Activated effector memory CD4-positive, alpha-beta T cell treated with anti-CD3 and anti-CD28 coated beads, Interleukin-2, amount 50 U/mL, for 16 hours (primary cell): ENCODE measurements at places on chromosomes 2 and 18.

- DNase-seq = no peak
Measured at GRCh38 chr2:97935719-97936161, 60.0 kb downstream of the TMEM131 start.

DNA sequence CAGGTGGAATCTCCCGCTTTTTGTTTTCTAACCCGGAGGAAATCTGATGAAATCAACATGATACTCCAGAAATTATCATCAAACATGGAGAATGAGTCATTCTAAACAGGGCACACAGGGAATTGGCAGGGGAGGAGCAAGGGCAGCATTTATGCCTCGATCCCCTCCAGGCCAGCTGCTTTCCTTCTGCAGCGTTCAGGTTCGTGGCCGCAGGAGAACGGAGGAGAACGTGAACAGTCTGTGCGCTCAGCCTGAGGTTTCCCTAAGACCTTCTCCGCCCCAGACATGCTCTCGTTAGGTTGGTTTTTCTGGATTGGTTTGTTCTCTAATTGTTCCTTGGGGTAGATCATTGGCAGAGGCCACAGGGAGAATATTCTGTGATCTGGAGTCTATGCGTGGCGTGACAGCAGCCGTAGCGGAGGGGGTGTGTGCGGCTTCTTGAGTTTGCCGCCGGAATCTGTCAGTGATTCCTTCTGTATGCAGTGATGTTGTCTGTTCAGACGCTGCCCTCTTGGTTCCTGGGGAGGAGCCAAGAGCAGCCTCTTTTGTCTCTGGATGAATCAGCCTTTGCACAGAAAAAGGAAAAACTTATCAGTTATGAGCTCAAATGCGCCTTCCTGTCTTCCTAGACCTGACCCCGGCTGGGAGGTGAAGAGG is 75.9 kb downstream of the SH3BP4 start:
- no peak for DNase-seq

DNA sequence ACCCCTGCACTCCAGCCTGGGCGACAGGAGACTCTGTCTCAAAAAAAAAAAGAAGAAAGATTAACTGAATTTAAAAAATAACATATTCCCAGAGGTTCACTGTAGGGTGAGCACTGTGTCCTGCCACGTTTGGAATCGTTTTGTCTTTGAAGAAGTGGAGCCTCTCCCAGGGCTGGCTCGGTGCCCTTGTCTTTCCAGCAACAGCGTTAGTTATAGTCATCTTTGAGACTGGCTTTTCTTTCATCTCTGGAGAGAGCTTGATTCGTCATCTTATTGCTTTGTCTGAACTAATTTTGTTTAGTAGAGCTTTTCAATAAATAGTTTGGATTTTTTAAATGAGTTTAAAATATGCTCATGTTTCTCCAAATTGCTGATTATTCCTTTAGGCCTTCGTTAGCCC is 50.5 kb downstream of the IMPA2 start:
- DNase-seq = no peak

DNA sequence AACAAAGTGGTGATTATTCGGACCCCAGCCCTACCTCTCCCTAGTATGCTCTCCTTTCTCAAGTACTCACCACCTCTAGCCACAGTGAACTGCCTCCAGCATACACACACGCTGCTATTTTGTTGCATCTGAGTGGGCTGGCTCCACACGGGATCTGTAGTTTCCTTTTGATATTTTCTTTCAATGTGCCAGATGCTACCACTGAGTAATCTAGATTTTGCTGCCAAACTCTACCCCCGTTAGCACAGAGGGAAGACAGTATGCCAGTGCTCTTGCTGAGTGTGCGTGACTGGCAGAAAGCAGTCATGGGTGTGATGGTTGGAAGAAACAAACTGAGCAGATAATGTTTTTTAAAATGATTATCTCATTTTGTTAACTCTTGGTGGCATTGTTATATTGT is 11.6 kb downstream of the CFLAR start:
- peak; percentile 82 for DNase-seq

DNA sequence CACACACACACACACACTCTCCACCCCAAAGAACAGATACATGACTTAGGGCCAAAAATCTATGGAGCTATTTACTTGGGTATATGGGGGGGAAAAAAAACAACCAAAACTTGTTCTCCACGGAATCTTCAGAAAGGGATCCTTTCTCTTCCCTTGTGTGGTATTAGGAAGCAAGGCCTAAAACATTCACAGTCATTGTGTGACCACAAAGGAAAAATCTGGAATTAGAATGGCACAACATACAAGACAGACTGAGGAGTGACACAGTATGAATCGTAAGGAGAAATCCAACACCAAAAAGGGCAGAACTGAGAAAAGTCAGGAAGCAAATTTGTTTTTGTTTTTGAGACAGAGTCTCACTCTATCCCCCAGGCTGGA is 70.3 kb downstream of the ASXL2 start:
- no peak for DNase-seq

DNA sequence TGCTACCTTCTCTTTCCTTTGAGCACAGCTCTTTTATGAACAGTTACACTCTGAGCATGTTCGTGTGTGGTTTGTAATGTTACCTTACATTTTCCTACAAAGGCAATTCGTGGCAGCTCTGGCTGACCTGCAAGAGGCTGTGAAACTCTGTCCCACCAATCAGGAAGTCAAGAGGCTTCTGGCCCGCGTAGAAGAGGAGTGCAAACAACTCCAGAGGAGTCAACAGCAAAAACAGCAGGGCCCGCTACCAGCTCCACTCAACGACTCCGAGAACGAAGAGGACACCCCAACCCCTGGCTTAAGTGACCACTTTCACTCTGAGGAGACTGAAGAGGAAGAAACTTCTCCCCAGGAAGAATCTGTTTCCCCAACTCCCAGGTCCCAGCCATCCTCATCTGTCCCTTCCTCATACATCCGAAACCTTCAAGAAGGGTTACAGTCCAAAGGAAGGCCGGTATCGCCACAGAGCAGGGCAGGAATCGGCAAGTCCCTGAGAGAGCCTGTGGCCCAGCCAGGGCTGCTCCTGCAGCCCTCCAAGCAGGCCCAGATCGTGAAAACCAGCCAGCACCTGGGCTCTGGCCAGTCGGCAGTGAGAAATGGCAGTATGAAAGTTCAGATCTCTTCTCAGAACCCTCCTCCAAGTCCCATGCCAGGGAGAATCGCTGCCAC is 56.9 kb downstream of the WDSUB1 start:
- no peak for DNase-seq

DNA sequence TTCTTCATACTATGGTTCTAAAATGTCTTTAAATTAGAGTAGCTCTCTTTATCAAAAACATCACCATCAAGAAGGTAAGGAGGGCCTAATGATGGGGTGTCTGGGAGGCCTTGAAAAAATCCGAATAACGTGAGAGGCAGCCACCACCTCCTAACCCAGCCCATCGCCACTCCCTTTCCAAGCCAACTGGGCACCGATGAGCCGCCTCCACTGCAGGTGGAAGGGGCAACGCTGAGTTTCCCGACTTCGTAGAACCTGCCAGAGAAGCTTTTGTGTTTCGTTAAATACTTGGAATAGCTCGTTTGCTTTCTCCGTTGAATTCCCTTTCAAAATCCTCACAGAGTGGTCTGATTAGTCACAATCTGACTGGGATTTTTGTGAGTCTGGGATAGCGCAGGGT is 22.0 kb upstream of the RPL31 start:
- peak; percentile 17 for DNase-seq

DNA sequence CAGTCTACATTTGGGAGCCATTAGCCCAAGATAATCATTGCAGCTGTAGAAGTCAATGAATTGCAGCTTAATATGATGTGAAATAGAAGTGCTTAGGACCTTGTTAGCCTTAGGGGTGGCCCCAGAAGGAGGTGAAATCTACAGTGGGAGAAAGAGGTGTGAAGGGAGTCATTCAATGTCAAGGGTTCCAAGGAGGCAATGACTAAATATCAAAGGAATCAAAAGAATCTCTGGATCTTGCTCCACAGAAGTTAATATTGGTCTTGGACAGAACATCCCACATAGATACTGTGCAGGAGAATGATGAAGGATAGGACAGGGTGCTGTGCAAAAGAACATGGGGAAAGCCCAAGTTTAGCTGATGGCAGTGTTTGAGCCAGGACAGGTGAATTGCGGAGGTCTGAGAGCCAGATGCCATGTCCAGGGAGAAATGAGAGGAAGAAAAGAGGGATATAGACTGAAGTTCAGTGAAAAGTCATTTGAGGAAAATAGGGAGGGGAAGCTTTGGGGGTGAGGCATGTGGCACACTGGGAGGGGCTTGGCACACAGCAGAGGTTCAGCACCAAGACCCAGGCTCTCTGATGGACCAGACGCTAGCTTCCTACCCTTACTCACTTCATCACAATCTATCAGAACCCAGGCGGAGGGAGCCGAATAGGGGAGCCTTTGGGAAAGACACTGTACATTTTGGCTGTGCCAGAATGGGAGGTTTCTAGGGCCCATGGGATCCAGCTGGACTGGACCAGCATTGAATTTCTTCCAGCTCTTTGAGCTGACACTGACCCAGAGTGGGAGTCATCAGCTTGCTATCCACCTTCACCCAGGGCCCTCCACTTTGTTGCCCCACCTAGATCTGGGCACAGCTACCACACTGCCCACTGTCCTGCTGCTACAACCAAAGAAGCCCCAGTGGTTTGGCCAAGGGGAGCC is 2.2 kb downstream of the IL1F10 start:
- no peak for DNase-seq

DNA sequence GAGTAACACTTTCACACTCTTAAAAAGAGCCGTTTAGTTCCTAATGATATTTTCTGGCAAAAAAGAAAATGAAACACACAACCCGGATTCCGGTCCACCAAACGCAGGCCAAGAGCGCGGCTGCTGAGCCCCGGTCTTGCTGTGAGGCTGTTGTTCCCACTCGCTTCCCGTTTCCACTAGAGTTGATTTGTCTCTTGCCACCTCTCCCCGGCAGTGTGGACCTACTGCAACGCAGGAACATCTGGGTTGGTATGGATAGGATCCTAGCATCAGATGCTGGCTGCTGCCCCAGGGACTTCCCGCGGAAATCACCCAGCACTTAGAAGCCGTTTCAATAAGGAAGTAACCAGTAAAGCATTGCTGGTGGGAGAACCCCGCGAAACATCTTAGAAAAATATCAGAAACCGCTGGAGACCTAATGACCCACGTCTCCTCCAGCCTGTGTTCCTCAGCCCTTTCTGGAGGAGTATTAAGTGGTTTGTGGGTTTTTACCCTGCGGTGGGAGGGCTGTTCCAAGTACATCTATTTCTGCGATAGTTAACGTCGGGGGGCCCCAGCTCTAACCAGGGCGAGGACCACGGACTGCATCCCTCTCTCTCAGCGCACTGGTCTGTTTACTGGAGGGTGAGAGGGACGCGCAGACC is 939 bp downstream of the DOCK10 start:
- peak; percentile 88 for DNase-seq

- no peak for DNase-seq
Measured at GRCh38 chr2:127100251-127101047, 6.5 kb downstream of the BIN1 start.

- no peak for DNase-seq
Measured at GRCh38 chr18:34840256-34840826, 130.2 kb downstream of the DTNA start.

- DNase-seq = no peak
Measured at GRCh38 chr2:62074233-62074632, 121.7 kb upstream of the B3GNT2 start.

- no peak for DNase-seq
Measured at GRCh38 chr2:170217778-170218251, 39.9 kb downstream of the MYO3B start.

- peak; percentile 43 for DNase-seq
Measured at GRCh38 chr2:71611247-71611646, 157.9 kb downstream of the DYSF start.

GRCh38 chr18:22344908-22345670 is 72.6 kb downstream of the CTAGE1 start:
- DNase-seq = no peak
